NCI-H82 (cell line): ENCODE measurements at places on chromosomes 12 and 14.

DNA sequence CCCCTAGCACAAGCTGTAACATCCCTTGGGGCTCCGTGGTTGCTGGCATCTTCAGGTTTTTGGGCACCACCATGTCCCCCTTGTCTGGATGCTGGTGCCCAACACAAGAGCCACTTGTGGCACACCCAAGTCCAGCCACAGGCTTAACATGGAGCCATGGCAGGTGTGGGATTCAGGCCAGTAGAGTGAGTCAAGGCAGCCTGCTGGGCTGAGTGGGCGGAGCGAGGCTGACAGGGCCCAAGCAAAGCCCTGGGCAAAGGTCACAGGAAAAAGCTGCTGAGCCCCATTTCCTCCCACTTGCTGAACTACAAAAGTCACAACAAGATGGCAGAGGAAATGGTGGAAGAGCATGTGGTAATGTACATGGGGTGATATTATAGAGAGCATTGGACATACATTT, 950.7 kb upstream of the FLRT2 start:
- no peak for DNase-seq

- DNase-seq: no peak
Measured at GRCh38 chr14:101347893-101348777, 213.2 kb upstream of the DIO3 start.

GRCh38 chr12:69515394-69515930, 45.3 kb downstream of the FRS2 start:
- DNase-seq: no peak

DNA sequence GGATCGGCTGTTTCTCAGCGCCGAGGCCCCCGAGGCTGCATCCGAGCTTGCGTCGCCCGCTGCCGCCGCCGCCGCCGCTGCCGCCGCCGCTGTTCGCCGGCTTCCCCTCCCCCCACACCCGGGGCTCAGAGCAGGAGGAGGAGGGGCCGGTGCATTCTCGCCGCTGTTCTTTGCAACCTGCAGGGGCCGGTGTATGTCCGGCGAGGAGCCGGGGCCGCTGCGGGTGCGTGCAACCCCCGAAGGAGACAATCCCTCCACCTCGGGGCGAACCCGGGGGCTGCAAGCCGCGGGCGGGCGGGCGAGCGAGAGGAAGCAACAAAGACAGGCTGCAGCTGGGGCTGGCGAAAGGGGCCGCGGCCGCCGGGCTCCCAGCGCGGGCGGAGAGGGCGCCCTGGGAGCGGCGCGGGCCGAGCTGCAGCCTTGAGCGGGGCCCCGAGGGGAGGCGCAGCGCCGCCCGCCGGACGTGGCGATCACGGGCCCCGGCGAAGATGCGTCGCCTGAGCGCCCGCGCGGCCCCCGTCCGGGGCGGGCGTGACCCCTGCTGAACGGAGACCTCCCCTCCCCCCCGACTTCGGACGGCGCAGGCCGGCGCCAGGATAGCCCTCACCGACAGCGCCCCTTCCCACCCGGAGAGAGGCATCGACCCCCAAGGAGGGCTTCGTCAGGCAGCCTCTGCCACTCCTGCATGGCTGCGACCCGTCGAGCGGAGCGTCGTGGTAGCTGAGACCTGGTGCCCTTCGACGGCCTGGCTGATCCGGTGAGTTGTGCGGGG, 702 bp downstream of the FAM222A start:
- peak; percentile 83 for DNase-seq

- DNase-seq: no peak
Measured at GRCh38 chr14:44505588-44505987, 1.5 kb downstream of the FSCB start.

- DNase-seq: peak; percentile 90
Measured at GRCh38 chr14:96762650-96763049, 34.5 kb upstream of the VRK1 start.

- peak; percentile 22 for DNase-seq
Measured at GRCh38 chr14:69648480-69649451, 37.4 kb downstream of the SUSD6 start.

- DNase-seq: no peak
Measured at GRCh38 chr12:126895951-126896913, 1370.7 kb upstream of the TMEM132C start.

DNA sequence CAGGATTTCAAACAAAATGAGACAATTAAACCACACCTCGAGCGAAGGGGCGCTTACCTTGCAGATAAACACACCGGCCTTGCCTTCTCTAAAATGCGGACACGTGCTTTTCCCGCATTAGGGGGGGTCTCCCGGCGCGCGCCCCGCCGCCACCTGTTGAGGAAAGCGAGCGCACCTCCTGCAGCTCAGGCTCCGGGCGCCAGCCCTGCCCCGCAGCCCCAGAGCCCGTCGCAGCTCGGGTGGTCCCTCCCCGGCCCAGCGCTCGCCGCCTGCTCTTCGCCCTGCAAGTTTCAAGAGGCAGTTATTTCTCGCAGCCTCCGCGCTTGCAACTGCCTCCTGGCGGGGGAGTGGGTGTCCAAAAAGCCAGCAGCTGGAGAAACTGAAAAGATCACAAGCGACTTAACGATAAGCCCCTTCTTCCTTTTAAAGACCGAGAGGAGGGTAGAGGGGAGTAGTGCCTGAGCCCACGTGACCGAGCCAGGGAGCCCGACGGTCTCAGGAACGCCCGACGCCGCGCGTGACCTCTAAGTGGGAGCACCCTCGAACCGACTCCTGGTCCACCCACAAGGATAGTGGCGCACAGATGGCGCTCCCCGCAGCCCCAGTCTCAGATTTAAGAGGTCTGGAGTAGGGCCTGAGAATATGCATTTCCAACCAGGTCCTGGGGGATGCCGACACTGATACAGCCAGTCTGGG, at the start of gene ESR2:
ESR2 (minus strand) TSS at position 396 of the 696 bp plus-strand sequence. CDS start 11,386 bp downstream, outside the sequence.
- DNase-seq: peak; percentile 87

DNA sequence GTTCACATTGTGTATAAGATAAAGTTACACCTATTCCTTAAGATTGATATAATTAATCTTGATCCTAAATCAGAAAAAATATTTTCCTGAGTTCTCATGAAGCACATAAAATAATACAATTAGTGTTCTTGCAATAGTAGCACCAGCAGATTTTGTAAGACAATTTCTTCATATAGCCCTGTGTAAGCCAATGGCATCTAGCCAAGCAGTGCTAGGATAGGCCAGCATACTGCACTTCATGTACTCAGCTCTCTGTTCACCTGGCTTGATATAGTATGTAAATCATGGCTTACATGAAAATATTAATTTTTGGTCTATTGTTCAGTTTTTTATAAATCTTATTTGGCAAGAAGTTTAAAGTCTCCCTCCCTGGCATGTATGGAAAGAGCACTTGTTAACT, 1.9 kb downstream of the KLRF2 start:
- DNase-seq: peak; percentile 12

- no peak for DNase-seq
Measured at GRCh38 chr14:26282578-26282977, 315.3 kb downstream of the NOVA1 start.

DNA sequence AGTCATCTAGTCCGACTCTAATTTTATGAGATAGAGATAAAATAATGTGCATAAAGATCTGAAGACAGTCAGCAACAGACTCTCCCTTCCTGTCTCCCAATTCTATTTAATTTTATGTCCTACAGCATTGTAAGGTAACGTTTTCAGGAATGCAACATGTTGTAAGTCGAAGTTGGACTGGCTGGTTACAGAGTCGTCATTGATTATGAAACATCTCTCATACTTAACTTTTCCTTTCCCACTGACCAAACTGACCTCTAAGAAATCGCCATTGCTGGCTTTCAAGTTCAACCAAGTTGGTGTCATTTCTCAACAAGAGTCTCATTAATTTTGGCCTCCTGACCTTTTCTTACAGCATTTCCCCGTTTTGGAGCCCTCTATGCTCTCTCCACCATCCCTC, 4.9 kb upstream of the RIC8B start:
- DNase-seq: no peak

DNA sequence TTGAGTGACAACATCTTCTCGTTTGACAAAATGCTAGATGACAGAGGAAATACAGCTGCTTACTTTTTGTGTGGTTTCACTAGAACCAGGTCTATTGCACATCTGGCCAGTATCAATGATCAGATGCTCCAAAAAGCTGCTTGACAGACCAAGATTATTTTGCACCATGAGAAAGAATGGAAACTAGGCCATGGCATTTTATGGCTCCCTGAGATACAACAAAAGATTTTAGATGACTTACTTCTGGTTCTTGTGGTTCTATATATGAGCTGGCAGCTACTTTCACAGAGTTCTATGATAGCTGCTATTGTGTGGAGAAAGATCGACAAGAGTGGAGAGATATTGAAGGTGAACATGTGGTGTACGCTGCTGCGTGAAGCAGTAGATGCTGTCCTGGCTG, 25.9 kb upstream of the PPFIBP1 start:
- no peak for DNase-seq

GRCh38 chr14:41891624-41892023, 284.9 kb downstream of the LRFN5 start:
- no peak for DNase-seq

- no peak for DNase-seq
Measured at GRCh38 chr14:50762001-50762930, 68.7 kb downstream of the NIN start.

DNA sequence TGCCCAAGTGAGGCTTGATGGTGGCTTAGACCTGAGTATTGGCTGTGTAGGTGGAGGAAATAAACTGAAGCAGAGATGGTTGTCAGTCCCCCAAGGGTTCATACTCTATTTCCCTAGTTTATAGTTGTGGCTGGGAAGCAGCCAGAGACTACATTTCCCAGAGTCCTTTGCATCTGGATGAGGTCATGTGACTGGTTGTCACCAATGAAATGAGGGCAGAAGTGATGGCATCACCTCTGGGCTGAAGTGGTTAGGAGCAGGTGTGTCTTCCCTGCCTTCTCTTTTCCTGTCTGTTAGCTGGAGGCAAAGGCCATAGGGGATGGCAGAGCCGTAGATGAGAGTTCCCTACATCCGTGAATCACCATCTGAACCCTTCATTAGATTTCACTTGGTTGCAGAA, 16.3 kb upstream of the NOS1 start:
- DNase-seq: peak; percentile 37

DNA sequence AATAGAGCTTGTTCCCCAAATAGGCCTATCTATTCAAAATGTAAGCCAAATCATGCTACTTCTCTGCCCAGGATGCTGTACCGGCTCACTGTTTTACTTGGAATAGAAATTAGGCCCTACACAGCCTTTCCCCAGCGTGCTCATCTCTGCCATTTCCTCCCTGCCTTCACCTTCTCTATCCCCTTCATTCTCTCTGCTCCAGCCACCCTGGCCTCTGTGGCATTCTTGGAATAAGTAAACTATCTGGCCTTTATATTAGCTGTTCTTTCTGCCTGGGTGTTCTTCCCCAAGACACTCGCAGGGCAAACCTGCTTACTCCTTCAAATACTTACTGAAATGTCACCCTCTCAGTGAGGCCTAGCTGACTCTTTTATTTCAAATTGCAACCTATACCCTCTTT, 30.9 kb upstream of the DYRK2 start:
- DNase-seq: no peak

DNA sequence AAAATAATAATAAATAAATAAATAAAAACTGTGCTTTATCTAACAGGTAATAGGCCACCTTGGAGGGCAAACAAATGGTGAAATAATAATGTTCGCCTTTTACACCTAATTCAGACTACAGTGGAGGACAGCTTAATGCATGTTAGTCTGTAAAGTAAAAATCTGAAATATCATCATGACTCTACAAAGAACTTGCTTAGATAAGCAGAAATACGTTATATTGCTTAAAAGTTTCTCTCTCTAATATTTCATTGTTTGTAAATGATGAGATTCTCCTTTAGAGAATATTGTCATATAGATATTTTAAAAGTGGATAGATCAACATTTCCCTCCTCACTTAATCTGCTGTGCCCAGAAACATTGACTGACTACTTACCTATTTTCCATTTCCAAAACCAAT, 98.7 kb upstream of the PDZRN4 start:
- no peak for DNase-seq

- peak; percentile 90 for DNase-seq
Measured at GRCh38 chr14:24080888-24081738, 9.8 kb downstream of the CPNE6 start.

GRCh38 chr12:39417916-39418315, 25.0 kb downstream of the KIF21A start:
- DNase-seq: no peak

- no peak for DNase-seq
Measured at GRCh38 chr14:68449561-68450181, 343.2 kb downstream of the ZFP36L1 start.

- peak; percentile 54 for DNase-seq
Measured at GRCh38 chr12:12265571-12266388, 1.1 kb downstream of the LRP6 start.

DNA sequence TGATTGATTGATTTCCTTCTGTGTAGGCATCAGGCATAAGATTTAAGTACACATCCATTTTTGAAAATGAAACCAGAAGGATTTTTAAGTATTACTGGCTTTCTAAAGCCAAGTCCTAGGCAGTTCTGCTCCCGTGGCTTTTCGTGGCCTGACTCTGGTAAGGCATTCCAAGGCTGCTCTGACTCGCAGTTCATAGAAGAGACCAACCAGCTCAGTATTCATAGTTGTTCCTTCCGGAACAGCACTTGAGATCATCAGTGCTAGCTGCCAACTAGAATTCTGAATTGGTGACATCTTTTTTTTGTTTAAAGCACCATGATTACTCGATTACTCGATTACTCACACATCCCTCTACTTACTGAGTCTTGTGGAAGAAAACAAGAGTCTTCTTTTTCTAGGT, 25.9 kb downstream of the SUDS3 start:
- no peak for DNase-seq

GRCh38 chr14:28780843-28781820, 14.5 kb downstream of the FOXG1 start:
- DNase-seq: peak; percentile 20

- no peak for DNase-seq
Measured at GRCh38 chr14:103207388-103208072, 84.3 kb downstream of the TNFAIP2 start.
